AG04450 (cell line): ENCODE measurements at places on chromosomes 6 and 20. TPM values are rescaled to one million over a fixed set of nuclear protein-coding genes. Genes with fewer than 3 reads are reported as not detected.

The RBPJL gene
- not detected in 2 replicates for polyA plus RNA-seq

The SCGN gene
- not detected in 2 replicates for polyA plus RNA-seq

The PLAGL1 gene
- polyA plus RNA-seq = 31.6 and 32.2 TPM in 2 replicates

The RNF144B gene
- polyA plus RNA-seq = 0.25 and 0.35 TPM in 2 replicates

The KCNK17 gene
- not detected in 2 replicates for polyA plus RNA-seq

The CRISP3 gene
- polyA plus RNA-seq = not detected in 2 replicates

The GHRH gene
- polyA plus RNA-seq = not detected in 2 replicates
